Psoas muscle (tissue), 8 donors: ENCODE measurements at places on chromosomes 1 and 21.

DNA sequence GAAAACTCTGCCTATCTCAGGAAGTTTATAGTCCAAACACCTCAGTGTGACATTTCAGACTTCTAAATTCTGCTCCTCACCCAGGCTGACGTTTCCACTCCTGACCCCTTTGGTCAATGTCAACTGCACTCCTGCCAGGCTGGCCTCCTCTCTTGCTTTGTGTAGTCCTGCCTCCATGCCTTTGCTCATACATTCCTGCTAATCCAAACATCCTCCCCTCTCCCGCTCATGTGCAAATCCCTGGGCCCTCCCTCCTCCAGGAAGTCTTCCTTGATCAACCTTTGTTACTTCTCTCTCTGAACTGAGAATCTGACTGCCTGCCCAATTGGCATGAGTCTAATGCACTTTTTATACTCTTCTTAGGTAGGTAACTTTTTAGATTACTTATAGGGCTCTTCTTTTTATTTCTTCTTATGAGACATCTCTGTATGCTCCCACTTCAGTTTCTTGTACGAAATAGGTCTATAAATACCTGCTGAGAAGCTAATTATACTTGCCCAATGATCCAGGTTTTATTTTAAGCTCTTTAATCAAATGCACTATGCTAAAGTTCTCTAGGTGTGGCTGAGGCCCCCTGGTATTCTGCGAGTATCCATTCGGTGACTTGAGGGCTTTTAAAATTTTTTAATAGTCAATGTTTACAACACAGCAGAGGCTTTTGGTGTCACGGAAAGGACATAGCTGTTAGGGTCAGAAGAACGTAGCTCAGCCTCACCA, 128.1 kb downstream of the PLXNA2 start:
- no peak for DNase-seq

DNA sequence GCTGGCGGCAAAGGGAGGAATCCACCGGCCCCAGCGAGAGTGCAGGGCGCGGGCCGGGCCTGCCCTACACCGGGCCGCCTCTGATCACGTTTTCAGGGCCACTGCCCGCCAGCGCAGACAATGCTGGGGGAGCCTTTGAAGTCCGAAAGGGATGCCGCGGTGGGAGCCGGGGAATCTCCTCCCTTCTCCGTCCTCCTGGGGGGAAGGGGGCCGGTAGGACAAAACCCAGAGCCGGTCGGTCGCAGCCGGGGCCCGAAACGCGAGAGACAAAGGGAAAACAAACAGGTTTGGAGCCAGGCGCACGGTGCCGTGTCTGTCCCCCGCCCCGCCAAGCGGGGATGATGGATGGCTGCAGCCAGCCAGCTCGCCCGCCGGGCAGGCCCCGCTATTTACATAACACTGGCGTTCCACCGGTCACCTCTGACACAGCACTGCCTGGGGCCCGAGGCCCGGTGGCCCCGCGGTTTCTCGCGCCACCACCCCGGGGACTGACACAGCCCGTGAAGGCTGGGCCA, 92.0 kb downstream of the CASZ1 start:
- DNase-seq: no peak

- no peak for DNase-seq
Observed at GRCh38 chr1:206792939-206793607, 20.8 kb upstream of the IL10 start.

DNA sequence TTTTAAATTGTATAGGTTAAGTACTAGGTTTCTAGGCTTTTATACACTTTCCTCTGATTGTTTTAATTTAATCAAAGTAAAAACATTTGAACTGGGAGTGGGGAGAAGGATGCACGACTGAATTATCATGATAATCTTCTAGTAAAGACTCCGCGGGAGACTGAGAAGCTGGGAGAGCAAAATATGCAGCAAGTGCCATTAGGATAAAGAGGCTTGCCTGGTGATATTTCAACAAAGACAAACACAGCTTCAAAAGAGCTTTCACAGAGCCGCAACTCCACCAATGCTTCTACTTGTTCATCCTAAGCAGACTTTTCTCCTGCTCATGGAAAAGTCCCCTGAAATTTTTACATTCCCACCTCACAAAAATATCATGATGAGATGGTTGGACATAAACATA, 239.0 kb upstream of the PTBP2 start:
- no peak for DNase-seq
